ENCODE measurements at places on chromosomes 6 and 20.

DNA sequence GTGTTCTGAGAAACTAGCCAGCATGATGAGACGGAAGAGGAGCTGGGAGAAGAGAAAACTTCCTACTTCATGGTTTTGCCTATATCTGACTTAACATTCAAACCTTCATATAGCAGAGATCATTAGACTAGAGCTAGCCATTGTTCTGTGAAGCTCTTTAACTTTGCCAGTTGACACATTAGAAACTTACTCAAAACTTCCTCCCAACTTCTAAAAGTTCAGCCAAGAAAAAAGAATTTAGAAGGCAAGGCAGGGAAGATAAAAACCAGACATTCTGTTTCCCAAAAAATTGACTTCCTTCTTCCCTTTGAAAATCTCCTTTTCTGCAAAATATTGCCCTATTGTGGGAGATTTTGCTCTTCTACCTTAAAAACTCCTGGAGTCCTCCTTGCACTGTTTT lies 134.8 kb upstream of the UST start:
- DNase-seq: no peak

GRCh38 chr6:5133943-5134342 lies 48.8 kb downstream of the PPP1R3G start:
- DNase-seq: no peak

DNA sequence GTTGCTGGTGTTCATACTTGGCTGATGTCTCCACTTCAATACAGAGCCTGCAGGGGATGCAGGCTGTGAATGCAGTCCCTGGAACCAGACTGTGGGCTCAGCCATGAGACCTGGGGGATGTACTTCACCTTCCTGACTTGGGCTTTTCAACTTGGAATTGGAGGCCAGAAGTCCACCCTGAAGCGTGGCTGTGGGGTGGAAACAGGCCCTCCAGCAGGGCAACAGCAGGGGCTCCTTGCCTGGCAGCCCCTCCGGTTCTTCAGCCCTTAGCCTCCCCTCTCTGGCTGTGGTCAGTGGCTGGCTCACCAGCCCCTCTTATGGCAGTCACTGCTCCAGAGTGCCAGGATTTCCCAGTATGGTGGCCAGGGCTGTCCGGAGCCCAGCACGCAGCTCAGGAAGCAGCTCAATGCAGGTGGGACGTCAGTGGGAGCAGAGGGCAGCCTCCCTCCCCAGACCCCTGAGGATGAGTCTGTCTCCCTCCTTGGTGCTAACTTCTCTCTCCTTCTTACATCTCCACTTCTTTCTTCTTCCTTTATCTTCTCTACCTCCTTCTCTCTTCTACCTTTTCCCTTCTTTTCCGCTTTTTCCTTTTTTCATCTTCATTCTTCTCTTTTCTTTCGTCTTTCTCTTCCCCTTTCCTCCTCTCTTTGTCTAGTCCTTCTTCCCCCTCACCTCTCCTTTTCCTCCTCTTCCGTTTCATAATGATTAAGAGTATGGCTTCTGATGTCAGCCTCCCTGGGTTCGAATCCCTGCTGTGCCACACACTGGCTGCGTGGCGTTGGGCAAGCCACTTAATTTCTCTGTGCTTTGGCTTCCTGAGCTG lies 45.3 kb downstream of the SLC52A3 start:
- no peak for DNase-seq

- no peak for DNase-seq
Observed at GRCh38 chr6:41733360-41733706, 2.1 kb downstream of the TFEB start.

DNA sequence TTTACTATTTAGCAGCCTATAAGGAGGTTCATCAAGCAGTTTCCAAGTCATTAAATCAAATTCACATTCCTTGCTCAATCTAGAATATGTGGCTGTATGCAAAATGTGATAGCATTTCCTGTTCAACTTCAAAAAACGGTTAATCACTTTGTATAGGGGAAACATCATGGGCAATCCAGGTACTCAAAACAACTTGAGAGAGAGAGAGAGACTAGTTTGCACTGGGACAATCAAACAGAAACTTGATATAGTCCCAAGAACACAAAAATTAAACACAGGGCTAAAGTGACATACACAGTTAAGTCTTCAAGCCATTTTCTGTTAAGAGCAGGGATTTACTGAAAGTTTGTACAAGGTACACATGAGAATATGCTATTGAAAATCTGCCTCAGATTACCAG lies 7.4 kb downstream of the CPNE1 start:
- DNase-seq: no peak

DNA sequence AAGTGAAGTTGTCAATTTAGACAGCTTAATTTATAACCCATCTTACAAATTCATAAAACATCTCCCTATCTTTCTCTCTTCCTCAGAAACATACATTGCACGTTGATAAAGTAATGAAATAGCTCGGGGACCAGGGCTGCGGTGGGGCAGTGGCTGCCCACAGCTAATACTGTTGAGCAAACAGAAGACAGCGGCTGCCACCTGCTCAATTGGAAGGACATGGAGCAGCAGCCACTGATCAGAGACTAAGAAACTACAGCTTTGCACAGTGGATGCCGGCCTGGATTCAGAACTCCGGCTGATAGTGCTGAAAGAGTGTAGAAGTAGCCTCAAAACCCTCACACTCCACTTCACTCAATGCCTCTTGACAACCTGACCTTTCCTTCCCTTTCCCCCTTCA lies 157.9 kb upstream of the PDE10A start:
- no peak for DNase-seq

DNA sequence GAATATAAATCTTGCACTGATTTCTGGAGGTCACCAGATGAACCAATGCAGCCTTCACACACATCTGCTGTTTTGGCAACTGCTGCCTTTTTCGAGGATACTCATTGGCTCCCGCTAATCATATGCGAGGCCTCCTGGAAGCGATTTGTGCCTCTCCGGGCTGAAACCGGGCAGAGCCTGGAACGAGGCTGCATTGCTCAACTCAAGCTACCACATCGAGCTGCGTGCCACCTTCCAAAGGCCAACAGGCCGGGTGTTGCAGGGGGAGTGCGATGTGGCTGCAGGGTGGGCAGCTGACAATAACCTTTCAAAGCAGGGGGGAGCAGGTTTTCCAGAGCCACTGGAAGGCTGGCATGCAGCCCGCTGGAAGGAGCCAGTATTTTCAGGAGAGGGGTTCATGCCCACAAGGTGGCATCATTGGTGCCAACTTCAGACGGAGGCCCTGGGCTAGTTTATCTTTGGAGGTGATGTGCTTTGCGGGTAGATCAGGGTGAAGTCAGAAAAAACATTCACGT lies 122.6 kb upstream of the IFNGR1 start:
- DNase-seq: peak; percentile 10

DNA sequence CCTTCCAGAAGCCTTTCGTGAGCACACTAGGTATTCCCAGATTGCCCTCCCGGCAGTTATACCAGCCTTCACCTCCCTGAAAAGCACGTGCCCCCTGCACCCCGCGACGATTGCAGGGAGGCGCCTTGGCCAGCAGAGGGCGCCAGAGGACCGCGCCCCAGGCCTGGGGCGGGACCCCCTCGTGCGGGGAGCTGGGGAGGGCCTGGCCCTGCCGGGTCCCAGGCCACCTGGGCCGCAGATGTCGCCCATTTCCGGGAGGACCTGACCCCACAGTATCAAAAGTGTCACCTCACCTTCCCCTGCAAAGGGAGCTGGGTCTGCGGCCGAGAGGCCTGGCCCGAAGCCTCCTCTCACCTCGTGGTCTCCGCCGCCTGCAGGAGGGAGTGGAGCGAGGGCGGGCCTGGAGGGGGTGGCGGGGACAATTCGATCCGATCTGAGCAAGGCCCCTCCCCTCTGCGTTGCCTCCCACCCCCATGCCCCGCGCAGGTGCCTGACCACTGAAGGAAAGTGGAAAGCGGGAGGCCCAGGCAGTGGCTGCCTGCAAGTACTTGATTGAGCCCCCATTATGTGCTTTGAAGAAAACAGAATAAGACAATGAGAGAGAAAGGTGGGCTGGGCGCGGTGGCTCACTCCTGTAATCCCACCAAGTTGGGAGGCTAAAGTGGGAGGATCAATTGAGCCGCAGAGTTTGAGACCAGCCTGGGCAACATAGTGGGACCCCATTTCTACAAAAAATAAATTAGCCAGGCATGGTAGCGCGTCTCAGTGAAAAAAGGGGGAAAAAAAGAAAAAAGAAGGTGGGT lies 3.5 kb upstream of the SNAI1 start:
- DNase-seq: peak; percentile 33

- DNase-seq: peak; percentile 69
Observed at GRCh38 chr6:12008366-12009179, 3.5 kb upstream of the HIVEP1 start.

DNA sequence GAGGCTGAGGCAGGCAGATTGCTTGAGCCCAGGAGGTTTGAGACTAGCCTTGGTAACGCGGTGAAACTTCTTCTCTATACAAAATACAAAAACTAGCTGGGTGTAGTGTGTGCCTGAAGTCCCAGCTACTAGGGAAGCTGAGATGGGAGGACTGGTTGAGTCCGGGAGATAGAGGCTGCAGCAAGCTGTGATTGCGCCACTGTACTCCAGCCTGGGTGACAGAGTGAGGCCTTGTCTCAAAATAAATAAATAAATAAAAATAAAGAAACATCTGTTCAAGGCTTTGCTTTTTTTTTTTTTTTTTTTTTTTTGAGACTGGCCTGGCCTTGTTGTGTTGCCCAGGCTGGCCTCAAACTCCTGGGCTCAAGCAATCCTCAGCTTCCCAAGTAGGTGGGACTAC lies 23.7 kb upstream of the SLC23A2 start:
- no peak for DNase-seq

All from fibroblast of pulmonary artery (primary cell).